Stimulated activated CD4-positive, alpha-beta T cell treated with anti-CD3 and anti-CD28 coated beads, Interleukin-1b, Interleukin-23, amount 100 ng/mL, for 1 hour (primary cell): ENCODE measurements at places on chromosomes 12 and 14.

- DNase-seq: no peak
Observed at GRCh38 chr14:64755781-64756221, 51.6 kb downstream of the PLEKHG3 start.

DNA sequence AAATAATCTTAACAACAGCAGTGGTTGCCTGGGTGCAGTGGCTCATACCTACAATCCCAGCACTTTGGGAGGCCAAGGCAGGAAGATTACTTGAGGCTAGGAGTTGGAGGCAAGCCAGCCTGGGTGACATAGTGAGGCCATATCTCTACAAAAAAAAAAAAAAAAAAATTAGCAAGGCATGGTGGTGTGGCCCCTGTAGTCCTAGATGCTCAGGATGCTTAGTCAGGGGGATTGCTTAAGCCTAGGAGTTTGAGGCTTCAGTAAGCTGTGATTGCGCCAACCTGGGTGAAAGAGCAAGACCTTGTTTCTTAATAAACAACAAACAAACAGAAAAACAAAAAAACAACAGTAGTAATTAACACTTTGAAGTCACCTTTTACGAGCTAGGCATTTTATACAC, 642 bp upstream of the ACSM4 start:
- no peak for DNase-seq

- DNase-seq: no peak
Observed at GRCh38 chr12:76919383-76920171, 40.8 kb upstream of the CSRP2 start.

- DNase-seq: no peak
Observed at GRCh38 chr12:47155457-47156166, 75.9 kb upstream of the AMIGO2 start.

- no peak for DNase-seq
Observed at GRCh38 chr14:61562321-61563161, 132.8 kb upstream of the HIF1A start.

GRCh38 chr12:22250762-22251161, 83.7 kb downstream of the ST8SIA1 start:
- DNase-seq: no peak

DNA sequence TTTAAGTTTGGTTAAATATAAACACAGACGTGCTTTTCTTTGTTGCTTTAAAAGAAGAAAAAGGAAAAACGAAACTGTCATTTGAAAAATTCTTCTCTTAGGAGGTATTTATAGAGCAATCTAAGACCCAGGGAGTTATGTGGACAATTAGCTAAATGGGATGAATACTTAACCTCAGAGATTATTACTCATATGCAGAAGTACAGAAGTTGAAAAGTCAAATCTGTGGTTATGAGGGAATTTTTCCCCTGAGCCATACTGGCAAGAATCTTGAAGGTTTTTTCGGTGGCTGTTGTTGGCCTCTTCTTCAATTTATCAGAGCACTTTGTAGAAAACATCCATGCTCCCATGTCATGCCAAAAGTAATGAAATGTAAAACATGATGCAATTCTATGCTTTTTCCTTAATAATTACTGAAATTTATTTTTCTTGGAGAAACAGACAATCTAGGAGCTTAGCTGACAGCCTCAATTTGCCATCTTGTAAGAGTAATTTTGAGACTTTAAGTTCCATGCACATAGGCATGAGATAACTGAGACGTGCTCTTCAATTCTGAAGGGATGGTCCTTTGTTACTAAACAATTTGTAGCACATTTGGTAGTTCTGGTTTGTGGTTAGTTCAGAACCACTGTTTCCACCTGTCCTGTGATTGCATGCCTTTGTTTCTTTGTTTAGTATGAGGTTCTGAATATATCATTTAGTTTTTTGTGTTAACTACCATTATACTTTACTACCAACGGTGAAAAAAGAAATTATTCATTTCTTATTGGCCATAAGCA, 126.6 kb downstream of the BCAT1 start:
- no peak for DNase-seq

- DNase-seq: no peak
Observed at GRCh38 chr14:61178226-61179060, 102.7 kb downstream of the TMEM30B start.

GRCh38 chr14:90739318-90740068, 76.7 kb downstream of the TTC7B start:
- no peak for DNase-seq

GRCh38 chr14:26820138-26820537, 222.3 kb upstream of the NOVA1 start:
- no peak for DNase-seq

DNA sequence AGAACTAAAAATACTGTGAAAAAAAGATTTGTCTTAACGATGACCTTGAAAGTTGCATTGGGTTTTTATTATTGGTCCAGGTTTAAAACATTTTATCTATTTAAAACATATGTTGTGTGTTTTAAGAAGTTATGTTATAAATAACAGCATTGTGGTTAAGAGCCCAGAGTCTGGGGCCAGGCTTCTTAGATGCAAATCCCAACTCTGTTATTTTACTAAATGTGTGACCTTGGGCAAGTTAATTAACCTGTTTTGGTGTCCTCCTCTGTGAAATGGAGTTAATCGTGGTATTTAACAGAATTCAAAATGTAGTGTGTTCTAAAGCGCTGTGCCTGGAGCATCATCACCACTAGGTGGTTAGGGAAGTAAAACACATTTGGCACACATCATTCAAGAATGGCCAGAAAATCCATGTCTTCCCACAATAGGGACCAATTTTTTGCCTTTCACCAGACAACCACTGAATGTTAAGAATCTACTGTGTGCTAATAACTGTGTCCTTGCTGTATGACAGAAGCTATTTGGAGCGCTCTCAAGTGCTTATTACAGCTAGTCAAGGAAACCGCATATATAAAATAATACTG, 133.3 kb downstream of the MON2 start:
- no peak for DNase-seq

DNA sequence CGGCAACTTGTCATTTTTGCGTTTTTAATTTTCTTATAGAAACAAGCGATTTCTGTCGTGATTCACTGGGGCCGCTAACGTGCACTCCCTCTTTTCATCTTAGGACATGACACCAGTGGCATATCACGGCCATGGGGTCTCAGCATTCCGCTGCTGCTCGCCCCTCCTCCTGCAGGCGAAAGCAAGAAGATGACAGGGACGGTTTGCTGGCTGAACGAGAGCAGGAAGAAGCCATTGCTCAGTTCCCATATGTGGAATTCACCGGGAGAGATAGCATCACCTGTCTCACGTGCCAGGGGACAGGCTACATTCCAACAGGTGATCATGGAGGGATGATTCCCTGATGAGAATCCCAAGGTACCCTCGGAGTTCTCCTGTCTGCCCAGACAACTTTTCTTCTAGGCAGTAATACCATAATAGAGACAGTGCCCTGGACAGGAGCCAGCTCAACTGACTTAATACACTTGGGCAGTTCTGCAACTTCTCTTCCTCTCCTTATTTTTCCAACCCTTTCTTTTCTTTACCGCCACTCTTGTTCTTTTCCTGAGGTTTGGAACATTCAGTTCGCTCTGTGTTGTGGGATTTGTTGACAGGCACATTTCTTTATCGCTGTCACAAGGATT, 821 bp downstream of the TMEM106C start:
- no peak for DNase-seq

GRCh38 chr12:14157088-14157747, 175.8 kb upstream of the GRIN2B start:
- no peak for DNase-seq

GRCh38 chr14:20807304-20808161, 4.9 kb upstream of the RNASE1 start:
- no peak for DNase-seq

DNA sequence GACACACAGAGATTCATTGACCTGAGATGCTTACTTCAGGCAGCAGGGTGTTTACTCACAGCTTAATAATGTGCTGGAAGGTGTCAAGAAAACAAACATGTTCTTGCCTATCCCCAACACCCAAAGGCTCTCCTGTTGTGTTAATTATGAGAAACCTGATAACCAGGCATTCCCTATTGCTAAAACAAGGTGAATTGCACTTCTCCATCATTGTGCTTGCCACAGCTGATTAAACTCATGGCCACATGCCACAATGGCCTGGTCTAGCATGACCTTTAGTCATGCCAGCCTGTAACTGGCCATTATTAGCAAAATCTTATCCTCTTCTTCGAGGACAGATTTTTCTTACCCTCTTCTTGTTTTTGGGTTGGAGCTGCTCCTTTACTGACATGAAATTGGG, 21.4 kb downstream of the SMOC1 start:
- no peak for DNase-seq

DNA sequence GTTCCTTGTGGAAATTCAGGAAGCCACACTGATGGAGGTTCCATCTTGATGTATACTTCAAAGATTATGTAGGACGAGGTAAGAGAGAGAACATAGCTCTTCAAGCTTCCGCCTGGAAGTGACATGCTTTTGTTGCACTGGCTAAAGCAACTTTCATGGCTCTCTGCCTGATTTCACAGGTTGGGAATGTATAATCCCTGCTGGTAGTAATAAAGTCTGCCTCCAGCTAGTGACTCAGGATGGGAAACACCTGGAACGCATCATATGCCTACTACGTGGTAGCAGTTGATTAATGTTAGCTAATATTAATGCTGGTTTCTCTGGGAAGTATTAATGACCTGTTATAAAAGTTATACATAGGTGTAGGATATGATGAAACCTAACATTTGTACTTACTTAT, 71.1 kb downstream of the PELI2 start:
- DNase-seq: no peak

- no peak for DNase-seq
Observed at GRCh38 chr14:37584211-37585100, 10.6 kb downstream of the FOXA1 start.

GRCh38 chr12:30820406-30820946, 65.7 kb upstream of the CAPRIN2 start:
- no peak for DNase-seq

DNA sequence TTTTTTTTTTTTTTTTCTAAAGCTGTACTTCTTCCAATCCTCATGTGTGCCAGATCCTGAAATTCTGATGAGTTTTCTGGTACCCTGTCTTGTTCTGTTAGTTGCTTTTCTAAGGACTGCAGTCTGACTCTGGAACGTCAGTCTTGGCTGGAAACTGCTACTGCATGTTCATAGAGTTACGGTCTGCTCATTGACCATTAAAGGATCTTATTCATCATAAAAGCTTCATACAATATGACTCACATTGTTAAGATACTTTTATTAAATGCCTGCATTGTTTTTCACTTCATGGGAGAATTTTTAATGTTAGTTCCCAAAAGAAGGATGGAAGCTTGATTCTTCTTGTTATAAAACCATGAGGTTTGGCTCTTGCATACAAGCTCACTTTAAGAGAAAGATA, 233.6 kb downstream of the SYT10 start:
- no peak for DNase-seq

DNA sequence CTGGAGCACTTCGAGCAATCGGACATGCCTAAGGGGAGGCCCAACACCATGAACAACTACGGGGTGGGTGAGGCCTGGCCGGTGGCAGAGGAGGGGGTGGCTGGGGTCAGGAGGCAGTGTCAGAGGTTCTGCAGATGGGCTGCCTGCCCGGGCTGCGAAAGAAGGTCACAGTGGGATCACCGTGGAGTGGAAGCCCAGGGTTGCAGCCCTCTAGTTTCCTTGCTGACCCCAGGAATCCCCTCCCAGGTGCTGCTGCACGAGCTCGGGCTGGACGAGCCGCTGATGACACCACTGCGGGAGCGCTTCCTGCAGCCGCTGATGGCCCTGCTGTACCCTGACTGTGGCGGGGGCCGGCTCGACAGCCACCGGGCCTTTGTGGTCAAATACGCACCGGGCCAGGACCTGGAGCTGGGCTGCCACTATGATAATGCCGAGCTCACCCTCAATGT, 1.9 kb upstream of the ARL6IP4 start:
- no peak for DNase-seq

GRCh38 chr12:85423947-85424346, 143.9 kb downstream of the ALX1 start:
- DNase-seq: no peak
